Anterior cingulate cortex (tissue), 58 donors: ENCODE measurements at places on chromosomes 6 and 20.
A peak's percentile ranks its signal among the peaks of the same experiment; 100 is the strongest.

DNA sequence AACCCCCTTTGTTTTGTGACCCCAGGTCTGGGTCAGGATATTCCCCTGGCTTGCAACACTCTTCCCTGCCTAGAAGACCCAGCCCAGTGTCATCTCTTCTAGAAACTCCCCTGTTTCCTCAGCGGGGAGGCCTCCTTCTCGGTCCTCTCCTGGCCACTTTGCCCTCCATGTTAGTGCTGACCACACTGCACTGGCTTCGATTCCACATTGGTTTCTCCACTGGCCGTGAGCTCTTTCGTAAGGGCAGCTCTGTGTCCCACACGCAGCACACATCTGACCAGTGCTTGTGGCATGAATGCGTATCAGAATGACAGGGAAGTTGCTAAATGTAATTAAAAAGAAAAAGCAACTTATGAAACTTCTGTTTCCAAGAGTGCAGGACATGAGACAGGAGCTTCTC lies 49.4 kb upstream of the FNDC1 start:
- no peak for DNase-seq

DNA sequence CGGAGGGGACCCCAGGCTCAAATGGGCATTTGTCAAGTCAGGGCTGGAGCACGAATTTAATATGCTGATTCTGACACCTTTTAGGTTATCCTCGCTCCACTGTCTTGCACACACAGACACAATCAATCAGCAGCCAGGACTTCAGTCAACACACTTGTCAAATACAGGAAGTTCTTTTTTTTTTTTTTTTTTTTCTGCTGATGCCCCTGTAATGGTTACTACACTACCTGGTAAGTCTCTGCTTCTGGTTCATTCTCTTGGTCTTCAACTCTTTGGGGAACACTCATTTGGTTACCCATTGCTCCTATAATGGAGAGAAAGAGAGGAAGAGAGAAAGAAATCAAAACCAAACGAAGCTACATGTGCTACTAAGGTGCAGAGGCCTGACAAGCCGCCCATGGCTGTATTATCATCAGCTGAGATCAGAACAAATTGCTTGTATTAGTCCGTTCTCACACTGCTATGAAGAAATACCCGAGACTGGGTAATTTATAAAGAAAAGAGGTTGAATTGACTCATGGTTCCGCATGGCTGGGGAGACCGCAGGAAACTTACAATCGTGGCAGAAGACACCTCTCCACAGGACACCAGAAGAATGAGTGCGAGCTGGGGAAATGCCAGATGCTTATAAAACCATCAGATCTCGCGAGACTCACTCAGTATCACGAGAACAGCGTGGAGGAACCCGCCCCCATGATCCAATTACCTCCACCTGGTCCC lies 11.8 kb downstream of the BCAS1 start:
- DNase-seq = no peak

DNA sequence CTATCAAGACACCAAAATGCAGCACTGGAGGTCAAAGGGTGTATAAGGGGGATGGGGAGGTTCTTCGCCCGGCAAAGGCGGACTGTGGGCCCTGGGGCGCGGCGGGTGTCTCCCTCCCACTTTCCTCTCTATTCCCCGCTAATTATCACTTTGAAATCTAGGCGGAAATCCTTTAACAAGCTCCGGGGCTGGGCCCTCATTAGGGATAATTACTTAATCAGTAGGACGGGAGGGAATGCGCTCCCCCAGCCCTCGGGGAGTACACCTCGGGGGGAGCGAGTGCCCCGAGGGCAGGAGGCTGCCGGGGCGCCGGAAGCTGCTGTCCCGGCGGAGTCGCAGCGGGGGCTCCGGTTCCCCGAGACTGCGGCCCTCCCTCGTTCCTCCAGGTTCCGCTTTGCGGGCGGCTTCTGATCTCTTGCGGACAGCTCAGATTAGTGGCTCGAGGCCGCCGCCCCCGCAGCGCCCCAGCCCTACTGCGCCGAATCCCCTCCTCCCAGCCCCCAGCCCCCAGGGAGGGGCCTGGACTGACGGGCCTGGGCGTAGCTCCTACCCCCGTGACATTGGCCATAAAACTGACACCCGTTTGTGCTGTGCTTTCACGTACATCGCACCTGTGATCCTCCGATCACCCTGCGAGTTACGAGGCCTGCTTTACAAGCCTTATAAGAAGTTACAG lies 14.7 kb downstream of the MUCL3 start:
- DNase-seq = peak; percentile 38

GRCh38 chr20:53255102-53255710 lies 283.0 kb downstream of the TSHZ2 start:
- DNase-seq = no peak

DNA sequence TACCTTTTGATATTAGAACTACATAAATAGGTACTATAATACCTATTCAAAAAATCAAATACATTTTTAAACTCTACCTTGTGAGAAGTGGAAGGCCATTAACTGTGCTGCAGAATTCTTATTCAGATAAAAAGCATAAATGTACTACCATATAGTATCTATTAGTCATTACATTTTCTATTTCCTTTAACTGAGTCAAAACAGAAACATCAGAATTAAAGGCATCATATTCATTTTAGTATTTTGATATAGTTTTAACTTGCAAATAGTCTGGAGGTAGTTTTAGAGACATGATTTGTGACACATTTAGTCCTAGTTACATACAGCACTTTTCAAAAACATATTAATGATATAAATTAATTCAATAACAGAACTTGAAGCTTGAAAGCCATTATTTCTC lies 39.9 kb upstream of the TAB2 start:
- no peak for DNase-seq

- peak; percentile 46 for DNase-seq
Measured at GRCh38 chr6:151390851-151391470, 398 bp downstream of the ZBTB2 start.

DNA sequence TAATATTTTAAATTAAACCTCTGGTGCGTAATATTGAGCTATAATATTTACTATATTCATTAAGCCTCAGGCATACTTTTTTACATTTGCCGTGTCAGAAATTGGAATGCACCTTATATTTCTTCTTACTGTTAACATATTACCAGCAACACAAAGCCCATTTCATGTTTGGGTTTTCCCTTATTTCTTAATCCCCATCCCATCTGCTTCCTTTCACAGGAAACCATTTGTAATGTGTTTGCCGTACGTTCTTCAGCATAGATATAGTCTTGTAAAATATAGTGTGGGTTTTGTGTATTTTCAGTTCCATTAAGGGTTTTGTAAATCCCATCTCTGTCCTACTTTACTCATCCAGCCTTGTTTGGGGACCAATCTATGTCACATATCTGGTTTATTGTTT lies 6.5 kb downstream of the EYS start:
- DNase-seq = no peak

DNA sequence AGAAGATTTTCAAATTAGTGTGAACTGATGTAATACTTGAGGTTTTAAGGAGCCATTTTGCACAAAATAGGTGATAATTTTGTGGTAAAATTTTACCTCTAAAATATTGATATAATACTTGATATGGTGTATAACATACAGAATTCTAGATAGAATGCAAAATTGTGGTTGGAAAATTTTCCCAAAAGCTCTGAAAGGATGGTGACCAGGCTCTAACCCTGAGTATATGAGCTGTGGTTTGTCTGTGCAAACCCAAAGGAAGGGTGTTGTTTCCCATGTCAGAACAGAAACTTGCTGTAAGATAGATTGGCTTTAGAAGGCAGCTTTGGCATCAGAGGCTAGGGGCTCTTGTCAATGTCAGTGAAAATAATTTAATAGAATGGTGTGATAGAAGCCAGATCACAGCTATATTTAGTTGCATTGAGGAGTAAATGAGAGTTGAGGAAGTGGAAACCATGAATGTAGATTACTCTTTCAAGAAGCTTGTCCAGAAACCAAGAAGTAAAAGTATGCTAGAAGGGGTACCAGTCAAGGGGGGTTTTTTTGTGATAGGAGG lies 257.7 kb downstream of the FARS2 start:
- DNase-seq = no peak

DNA sequence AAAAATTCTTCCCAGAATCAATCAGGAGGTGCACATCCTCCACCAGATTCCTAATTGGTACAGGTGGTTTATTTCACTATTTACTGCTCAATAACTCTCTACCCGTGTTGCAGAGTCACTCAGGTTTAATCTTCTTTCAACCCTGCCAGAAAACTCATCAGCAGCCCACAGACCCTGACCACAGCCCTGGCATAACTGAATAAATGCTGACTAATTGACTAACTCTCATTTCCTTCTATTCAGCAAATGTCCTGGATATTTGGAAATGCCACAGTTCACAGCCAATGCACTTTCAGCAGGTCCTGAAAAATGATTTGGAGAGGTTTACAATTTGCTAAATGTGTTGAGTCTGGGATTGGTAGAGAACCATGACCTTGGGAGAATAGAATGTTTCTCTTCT lies 62.3 kb downstream of the TRMT6 start:
- DNase-seq = no peak

DNA sequence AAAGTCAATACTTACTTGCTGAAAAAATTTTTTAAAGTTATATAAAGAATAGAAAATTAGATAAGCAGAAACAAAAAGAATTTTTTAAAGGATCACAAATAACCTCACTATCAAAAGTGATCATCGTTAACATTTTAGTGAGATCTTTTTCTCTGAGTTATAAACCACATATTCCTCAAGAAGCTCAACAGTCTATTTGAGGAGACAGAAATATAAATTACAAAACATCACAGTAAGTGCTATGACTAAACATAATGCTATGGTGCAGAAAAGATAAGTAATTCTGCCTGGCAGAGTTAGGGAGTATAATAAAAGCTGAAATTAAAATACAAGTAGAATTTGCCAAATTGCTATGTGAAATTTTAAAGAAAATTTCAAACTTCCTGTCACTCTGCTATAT lies 226.7 kb downstream of the LMBRD1 start:
- no peak for DNase-seq

- no peak for DNase-seq
Measured at GRCh38 chr20:21099751-21100577, 6.2 kb downstream of the LINC00237 start.

- no peak for DNase-seq
Measured at GRCh38 chr20:5172167-5172601, 45.4 kb downstream of the CDS2 start.

DNA sequence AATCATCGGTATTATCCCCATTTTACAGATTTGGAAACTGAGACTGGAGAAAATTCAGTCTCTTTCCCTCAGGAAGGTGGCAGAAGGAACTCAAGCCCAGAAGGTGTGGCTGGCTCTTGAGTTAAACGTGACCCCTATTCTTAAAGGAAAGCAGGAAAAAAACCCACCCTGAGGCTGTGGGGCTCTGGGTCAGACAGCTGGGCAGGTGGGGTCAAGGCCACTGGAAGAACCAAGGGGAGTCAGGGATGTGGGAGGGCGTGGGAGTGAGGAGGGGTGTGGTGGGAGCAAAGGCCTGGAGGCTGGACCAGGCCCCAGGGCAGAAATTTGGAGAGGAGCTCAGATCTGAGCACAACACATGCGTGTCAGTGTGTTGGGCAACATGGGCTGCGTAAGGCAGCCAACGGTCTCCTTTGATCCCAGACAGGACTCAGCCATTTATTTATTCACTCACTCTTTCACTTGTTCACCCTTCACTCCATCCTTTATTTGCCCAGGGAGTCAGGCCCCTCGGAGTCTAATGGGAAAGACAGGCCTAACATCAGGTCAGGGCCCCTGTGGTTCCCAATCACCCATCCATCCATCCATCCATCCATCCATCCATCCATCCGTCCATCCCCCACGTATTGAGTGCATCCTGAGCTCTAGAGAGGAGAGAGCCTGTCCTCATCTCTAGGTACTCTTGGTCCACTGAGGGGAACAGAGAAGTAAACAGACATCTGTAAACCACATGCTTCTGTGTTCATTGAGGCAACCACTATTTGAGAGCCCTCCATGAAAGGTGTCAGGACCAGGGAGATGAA lies 165.0 kb downstream of the VEGFA start:
- DNase-seq = no peak

GRCh38 chr20:52172392-52173047 lies 19.1 kb downstream of the ZFP64 start:
- no peak for DNase-seq

DNA sequence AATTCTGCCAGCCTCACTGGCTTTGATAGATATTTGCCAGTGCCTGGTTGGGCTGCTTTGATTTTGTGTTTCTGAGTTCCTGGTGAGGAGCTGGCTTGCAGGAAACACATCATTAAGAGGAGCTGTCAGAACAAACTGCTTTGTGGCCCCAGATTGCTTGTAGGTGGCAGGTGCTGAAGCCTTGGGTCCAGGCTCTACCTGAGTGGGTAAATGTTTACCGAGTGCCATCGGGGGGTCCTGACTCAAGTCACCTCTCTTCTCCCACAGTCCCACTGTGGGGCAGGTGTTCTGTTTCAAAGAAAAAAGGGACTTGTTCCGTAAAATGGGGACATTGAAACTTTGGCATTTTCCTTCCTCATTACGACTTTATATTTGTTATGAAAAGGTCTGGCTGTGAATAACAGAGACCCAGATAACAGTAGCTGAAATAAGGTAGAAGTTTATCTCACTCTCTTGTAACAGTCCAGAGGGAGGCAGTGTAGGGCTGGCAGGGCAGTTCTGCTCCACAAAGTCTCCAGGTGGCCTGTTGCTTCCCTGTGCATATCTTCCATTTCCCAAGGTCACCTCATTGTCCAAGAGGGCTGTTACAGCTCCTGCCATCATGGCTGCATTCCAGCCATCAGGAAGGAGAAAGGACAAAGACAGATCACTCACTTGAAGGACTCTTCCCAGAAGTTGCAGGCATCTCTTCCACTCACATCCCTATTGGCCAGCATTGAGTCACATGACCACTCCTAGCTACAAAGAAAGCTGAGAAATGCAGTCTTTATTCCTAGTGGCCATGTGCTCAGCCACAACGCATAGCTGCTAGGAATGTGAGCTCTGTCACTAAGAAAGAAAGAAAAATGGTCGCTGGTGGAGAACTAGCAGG lies 149.9 kb upstream of the KCNG1 start:
- DNase-seq = no peak

DNA sequence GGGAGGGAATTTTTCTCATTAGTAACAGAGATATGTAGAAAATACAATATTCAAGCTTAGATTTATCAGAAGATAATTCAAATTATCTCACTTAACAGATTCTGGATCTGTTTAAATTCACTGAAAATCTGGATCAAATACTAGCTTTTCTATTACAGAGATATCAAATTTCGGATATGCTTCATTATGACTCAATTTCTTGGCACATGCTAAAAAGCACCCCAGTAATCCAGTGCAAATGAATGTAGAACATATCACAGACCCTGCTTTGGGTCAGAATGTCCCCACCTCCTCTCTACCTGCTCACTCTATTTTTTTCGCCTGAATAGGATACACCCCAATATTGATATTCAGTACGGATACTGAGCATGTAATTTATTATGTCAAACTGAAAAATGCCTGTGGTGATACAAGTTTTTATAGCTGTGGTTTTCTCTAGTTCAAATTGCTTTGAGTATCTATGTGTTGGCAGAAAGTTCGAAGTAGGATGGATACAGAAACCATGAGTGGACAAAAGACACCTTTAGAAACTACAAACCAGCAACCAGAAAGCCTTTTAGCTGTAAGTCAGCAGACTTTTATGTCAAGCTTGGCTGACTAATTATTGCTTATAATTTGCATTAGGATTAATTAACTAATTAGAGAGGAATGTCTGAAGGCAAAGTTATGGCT lies 290.0 kb downstream of the TFAP2B start:
- DNase-seq = no peak
